ENCODE measurements at places on chromosomes 1 and 21.

GRCh38 chr1:22850281-22850680 lies 122.4 kb downstream of the LACTBL1 start:
- DNase-seq = no peak

GRCh38 chr1:9201401-9202239 lies 33.0 kb upstream of the H6PD start:
- no peak for DNase-seq

DNA sequence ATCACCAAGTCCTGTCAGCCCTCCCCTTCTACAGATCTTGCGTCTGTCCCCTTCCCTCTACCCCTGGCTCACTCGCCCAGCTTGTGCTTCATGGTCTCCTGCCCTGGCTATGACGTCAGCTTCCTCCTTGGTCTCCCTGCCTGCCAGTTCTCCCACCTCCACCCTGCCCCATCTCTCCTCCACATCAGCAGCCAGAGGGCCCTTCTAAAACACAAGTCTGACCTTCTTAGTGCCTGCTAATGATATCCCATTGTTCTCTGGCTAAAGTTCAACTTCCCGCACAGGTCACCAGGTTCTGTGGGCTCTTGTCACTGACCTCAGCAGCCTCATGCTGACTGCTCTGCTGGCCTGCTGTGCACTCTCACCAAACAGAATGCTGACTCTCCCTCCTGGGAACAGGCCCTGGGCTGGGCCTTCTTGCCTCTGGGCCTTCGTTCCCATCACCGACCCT lies 24.7 kb upstream of the MYCL start:
- DNase-seq = no peak

GRCh38 chr21:31546443-31547170 lies 112.9 kb upstream of the SOD1 start:
- DNase-seq = no peak

DNA sequence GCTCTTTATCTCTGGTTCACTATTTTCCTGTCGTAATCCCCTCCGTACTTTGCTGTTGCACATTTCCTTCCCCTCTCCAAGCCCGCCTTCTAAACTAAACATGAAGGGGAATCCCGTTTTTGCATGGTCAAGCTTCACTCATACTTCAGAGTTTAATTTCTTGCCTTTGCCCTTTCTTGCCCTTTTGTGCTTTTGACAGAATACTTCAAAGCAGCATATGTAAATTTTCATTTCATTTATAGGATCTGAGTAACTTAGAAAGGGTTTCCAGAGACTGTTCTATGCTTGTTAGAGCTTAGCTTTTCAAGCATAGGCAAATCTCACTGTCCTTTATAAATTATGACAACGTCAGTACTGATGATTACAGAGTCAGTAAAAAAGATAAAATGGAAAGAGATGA lies 27.7 kb downstream of the SPATA45 start:
- DNase-seq = no peak

DNA sequence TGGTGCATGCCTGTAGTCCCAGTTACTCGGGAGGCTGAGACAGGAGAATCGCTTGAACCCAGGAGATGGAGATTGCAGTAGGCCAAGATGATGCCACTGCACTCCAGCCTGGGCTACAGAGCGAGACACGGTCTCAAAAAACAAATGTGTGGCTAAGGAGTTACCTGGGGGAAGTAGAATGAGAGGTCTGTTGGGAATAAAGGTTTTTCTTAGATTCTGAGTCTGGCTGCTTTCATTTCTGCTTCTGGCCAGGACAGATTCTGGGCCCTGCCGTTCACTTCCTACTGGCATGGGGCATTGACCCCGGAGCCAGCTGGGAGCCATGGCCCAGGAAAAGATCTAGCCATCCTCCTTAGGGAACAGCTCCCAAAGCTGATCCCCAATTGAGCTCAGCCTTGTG lies 420 bp upstream of the DCDC2B start:
- DNase-seq = no peak

- no peak for DNase-seq
Measured at GRCh38 chr1:14300991-14301703, 297.3 kb upstream of the KAZN start.

- DNase-seq = no peak
Measured at GRCh38 chr1:17870679-17871078, 115.5 kb downstream of the ACTL8 start.

DNA sequence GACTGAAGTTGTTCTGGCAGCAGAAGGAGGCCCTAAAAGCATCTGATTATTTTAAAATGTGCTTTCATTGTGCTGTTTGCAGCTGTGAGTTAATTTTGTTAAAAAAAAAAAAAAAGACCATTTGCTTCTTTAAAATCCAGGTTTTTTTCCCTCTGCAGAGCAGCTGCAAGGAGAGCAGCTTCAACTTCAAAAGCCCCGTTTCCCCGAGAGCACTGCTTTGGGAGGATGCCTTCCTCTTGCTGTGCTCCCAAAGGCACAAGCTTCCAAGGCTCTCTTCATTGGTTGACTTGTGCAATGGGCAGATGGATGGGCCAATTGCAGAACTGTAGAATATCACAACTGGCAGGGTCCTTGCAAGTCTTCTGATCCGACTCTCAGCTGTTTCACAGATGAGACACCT lies 459.2 kb upstream of the PKN2 start:
- no peak for DNase-seq

DNA sequence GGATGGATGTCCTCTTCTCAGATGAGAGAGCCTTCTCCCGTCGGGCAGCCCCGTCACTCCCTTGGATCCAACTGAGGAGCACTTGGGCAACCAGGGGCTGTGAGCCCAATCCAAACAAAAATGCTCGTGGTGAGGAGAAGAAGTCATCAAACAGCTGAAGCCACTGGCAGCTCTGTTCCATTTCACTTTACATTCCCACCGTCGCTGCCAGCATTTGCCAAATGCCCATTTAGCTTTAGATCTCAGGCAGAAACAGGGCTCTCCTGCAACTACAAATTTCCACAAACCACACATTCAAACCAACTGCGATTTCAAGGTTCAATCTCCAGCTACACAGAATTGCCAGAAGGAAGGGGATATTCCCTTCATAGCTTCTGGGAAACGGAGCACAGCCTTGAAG lies 634.6 kb downstream of the SMYD3 start:
- DNase-seq = no peak

GRCh38 chr1:74652711-74653139 lies 20.9 kb downstream of the ERICH3 start:
- no peak for DNase-seq

GRCh38 chr21:42039470-42039901 lies 29.3 kb upstream of the ZBTB21 start:
- DNase-seq = no peak

DNA sequence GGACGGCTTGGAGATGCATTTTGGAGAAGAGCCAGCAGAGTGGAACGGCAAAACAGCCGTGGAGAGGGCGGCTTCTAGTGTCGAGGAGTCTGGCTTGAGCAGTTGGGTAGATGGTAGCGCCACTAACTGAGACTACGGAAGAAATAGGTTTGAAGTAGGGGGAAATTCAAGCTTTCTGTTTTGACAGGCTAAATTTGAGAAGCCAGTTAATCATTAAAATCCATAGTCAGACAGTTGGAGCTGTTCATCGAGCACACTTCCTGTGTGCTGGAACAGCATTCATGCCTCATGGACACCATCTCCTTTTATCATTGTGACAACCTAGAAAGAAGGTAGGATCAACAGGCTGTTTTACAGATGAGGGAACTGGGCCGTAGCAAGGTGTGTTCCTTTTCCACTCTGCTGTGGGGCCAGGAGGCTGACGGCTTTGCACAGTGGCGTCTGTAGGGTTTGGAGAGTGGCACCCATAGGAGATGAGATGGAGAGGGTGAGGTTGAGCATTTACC lies 3.4 kb upstream of the PKLR start:
- no peak for DNase-seq

DNA sequence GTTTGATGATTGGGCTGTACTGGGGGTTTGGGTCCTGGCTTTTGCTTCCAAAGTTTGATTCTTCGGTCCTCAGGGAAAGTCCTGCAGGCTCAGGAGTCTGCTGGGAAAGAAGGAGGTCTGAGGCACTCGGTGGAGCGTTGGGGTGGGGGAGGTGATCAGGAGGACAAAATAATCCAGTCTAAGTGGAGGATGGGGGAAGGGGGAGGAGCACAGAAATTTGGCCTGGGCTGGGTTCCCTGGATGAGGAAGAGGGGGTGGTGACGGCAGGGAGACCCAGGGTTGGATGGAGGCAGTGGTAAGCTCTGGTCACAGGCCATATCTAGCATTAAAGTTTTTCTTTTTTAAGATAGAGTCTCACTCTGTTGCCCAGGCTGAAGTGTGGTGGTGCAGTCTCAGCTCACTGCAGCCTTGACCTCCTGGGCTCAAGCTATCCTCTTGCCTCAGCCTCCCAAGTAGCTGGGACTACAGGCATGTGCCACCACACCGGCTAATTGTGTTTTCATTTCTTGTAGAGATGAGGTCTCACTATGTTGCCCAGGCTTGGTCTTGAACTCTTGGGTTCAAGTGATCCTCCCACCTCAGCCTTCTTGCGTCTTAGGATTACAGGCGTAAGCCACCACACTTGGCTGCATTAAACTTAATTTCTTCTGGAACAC lies 6.8 kb downstream of the SH2D2A start:
- DNase-seq = no peak

DNA sequence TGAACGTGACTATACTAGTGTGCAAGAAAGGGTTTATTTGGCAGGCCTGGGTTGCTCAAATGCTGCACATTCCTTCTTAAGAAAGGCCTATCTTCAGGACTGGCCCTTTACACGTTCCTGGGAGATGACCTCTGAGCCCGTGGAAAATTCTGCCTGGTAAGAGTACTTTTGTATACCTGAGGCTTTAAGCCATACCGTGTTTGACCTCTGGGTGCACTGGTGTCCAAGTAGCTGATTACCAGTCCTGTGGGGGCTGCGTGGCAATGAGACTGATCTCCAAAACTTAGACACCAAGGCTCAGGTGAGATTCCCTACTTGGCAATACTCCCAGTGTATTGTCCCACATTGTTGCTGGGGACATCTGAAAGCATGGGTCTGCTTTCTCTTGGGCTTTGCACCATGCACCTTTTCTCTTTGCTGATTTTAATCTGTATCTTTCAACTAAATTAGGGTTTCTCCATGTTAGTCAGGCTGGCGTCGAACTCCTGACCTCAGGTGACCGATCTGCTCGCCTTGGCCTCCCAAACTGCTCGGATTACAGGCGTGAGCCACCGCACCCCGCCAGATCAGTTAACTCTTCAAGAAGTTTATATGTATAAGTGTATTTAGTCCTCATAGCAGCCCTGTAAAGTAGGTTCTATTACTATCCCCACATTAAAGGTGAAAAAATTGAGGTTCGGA lies 44.5 kb downstream of the TRIM33 start:
- DNase-seq = no peak

DNA sequence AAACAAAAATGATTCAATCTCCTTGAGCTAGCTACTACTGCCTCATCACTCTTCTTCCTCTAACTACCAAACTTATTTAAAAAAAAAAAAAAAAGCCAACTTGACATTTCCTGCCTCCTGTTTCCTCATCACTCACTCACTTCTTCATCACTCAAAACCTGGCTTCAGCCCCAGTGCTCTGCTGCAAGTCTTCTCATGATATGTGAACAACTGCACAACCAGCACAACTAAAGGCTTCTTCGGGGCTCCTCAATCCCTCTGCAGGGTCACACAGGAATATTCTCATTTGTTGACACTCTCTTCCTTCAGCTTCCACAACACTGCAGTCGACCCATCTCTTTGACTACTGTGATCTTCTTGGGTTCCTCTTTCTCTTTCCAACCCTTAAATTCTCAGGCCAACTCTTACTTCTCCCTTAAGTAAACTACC lies 7.6 kb downstream of the MTF1 start:
- DNase-seq = no peak

- DNase-seq = no peak
Measured at GRCh38 chr1:183483224-183483623, 10.9 kb downstream of the SMG7 start.

GRCh38 chr1:51088474-51088873 lies 13.6 kb upstream of the C1orf185 start:
- DNase-seq = no peak

- no peak for DNase-seq
Measured at GRCh38 chr1:23576338-23577055, 17.2 kb upstream of the ID3 start.

GRCh38 chr1:206700445-206701036 lies 15.8 kb downstream of the MAPKAPK2 start:
- DNase-seq = no peak

DNA sequence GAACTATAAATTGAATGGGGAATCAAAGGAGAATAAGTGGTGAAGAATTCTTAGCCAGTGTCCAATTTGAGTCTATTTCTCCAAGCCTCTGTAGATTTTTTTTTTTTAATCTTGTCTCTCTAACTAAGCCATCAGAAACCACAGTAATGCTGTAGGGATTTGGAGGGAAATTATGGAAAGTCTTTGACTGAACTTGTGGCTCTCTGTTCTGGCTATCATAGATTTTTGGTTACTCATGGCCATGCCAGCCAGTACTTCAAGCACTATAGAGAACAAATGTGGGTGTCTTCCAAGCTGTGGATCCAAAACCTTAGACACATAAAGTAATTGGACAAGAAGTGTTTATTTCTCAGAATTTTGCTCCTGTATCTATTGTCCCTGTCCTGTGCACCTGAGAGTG lies 147.9 kb downstream of the LRRC40 start:
- DNase-seq = no peak

GRCh38 chr1:179955287-179955680 lies 674 bp downstream of the CEP350 start:
- no peak for DNase-seq

- DNase-seq = no peak
Measured at GRCh38 chr1:183583466-183583865, 6.8 kb downstream of the NCF2 start.

DNA sequence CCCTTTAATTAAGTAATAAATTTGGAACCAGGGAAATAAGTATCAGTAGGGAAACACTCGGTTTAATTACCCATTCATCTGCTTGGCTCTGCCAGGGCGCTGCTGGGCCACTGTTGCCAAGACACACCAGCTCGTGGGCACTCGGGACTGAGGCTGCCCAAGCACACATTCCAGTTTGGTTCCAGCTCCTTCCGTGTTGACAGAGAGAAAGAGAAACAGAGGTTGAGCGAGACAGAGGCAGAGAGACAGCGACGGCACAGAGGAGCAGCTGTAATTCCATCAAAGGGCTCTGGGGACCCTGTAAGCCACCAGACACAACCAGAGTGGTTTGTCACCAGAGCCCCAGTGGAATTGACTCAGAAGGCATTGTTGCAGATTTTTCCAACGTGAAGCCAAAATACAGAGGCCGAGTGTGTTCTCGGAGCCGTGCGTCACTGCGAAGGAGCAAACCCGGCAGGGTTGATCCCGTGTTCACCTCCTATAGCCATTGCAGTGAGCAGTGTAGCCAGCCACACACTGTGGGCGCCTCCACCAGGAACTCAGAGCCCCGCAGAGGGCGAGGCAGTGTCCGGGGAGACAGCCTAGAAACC lies 33.5 kb downstream of the SYF2 start:
- DNase-seq = no peak

- DNase-seq = no peak
Measured at GRCh38 chr1:160877221-160877620, 7.8 kb downstream of the ITLN1 start.

- DNase-seq = no peak
Measured at GRCh38 chr1:89516055-89516454, 8.6 kb upstream of the LRRC8B start.

DNA sequence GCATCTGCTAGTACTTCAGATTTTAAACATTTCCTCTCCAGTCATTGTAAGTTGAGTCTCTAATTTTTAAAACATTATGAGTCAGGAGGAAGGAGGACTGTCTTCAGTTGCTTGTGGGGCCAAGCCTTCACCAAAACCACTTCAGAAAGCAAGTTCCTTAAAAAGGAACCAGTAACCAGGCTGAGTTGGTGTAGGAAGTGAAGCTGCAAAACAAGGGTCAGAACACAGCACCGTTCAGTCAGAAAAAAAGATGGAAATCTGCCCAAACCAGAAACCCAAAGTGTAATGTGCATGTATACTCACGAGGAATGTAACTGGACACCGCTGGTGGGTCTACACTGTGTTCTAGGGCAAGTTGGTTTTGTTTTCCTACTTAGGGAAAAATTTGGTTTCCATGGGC lies 402.1 kb downstream of the SETD4 start:
- DNase-seq = no peak
